ENCODE measurements at places on chromosomes 3 and 15. TPM values are rescaled to one million over a fixed set of nuclear protein-coding genes. Genes with fewer than 3 reads are reported as not detected.
A peak's percentile ranks its signal among the peaks of the same experiment; 100 is the strongest.

- DNase-seq: peak; percentile 47
- no peaks in the 10 kb centered on the region for H3K27me3 ChIP-seq
- peak overlapping the region; percentile 95 for H3K27ac ChIP-seq
- peaks cover 35% of the 10 kb centered on the region for H3K4me1 ChIP-seq
- H3K4me3 ChIP-seq: peak overlapping the region; percentile 93
Measured at GRCh38 chr3:12662593-12663400, 1.1 kb downstream of the RAF1 start.

MFSD1 gene
- total RNA-seq: 55.9 TPM

RASL12 gene
- 181 TPM for total RNA-seq

DNA sequence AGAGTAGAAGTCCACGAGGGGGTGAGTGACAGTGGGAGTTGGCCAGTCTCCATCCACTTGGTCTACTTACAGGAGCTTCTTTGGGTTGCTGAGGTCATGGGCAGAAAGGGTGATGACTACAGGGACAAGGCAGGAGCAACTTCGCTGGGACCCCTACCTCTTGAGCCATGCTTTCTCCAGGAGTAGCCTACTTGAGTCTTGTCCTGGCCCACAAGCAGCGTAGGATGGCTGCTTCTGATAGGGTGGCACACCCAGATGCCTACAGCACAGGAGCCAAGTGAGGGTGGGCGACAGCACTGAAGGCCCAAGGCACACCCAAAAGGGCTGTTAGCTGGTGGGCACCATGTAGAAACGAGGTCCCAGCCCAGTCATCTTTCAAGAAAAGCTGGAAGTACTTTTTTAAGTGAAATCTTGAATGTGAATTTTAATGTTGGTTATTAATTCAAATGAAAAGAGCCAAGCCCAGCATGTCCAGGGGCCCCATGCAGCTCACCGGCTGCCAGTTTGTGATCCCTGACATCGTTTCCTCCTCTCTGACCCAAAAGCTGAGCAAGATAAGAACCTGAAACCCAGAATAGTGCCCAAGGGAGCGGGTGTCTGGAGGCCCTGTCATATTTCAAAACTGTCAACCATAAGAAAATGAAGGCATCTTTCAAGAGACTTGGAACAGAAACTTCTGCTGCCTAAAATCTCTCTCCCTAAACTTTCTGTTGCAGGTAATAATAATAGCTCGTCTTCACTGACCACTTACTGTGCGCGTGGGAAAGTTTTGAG lies 2.2 kb upstream of the CPEB1 start:
- H3K27ac ChIP-seq: no peak overlapping the region
- no peaks in the 10 kb centered on the region for H3K36me3 ChIP-seq
- H3K27me3 ChIP-seq: peaks cover 24% of the 10 kb centered on the region
- H3K4me3 ChIP-seq: no peak overlapping the region
- no peak for DNase-seq

- no peak overlapping the region for H3K4me3 ChIP-seq
- no peak overlapping the region for H3K27ac ChIP-seq
- no peaks in the 10 kb centered on the region for H3K27me3 ChIP-seq
- H3K36me3 ChIP-seq: no peaks in the 10 kb centered on the region
- no peak for DNase-seq
- H3K4me1 ChIP-seq: no peaks in the 10 kb centered on the region
Measured at GRCh38 chr3:168645180-168645579, 549.5 kb upstream of the GOLIM4 start.

GRCh38 chr3:127424766-127425504 lies 137.1 kb upstream of the PRR20G start:
- H3K4me3 ChIP-seq: no peak overlapping the region
- H3K4me1 ChIP-seq: no peaks in the 10 kb centered on the region
- H3K36me3 ChIP-seq: no peaks in the 10 kb centered on the region
- peak; percentile 12 for DNase-seq
- H3K27me3 ChIP-seq: peaks cover 30% of the 10 kb centered on the region

DNA sequence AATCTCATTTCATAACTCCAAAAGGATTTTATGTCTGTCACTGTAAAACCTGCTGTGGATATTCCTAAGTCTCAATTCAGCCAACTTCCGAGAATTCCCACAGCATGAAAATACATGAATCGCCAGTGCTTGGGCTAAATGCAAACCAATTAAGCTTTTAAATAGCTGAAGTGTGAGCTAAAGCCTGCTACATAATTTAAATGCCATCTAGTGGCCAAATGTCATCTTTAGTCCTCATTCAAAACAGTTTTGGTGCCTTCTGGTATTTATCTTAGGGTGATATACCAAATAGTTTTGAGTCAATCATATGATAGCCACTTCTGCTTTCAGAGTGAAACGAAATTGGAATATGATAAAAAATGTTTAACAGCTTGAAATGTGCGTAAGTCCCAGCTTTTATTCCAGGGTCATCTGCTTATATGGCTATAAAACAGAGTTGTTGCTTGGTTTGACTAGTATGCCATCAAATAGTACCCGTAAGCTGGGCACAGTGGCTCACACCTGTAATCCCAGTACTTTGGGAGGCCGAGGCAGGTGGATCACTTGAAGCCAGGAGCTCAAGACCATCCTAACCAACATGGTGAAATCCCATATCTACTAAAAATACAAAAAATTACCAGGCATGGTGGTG lies 41.8 kb upstream of the CCNL1 start:
- H3K4me1 ChIP-seq: no peaks in the 10 kb centered on the region
- no peaks in the 10 kb centered on the region for H3K27me3 ChIP-seq
- H3K36me3 ChIP-seq: no peaks in the 10 kb centered on the region
- peak; percentile 9 for DNase-seq

DNA sequence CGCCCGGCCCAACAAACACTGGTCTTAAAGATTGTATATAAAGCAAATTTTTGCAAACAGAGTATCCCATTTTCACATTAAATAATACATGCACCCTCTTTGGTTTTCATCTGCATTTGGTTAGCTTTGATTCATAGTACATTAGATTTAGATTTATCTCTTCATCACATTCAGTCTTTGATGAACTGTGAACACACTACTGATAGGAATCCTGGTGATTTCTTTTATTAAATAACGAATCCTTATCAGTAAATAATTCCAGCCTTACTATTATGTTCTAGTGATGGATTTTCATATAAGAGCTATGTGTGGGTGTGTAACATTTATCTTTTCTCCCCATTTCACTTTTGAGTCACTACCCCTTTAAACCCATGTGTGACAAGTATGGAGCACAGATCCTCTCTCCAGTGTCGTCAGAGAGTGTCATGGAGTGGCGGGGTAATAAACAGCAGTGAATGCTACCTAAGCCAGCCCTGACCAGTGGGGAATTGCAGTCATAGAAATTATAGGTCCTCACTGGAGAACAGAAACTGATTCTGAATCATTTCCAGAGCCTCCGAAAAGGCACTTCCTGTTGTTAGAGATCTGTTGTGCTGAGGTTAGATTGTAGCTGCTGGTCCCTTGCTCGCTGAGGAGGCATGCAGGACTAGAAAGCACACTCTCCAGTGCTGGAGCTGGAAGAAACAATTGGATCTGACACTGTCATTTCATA lies 22.0 kb downstream of the SLC7A14 start:
- H3K4me1 ChIP-seq: peaks cover 9% of the 10 kb centered on the region
- H3K27me3 ChIP-seq: no peaks in the 10 kb centered on the region
- DNase-seq: no peak
- H3K36me3 ChIP-seq: no peaks in the 10 kb centered on the region
- 0 out of 2 replicates have a peak overlapping the region, but pooled peaks have one; percentile 10 for H3K27ac ChIP-seq
- no peak overlapping the region for H3K4me3 ChIP-seq

DNA sequence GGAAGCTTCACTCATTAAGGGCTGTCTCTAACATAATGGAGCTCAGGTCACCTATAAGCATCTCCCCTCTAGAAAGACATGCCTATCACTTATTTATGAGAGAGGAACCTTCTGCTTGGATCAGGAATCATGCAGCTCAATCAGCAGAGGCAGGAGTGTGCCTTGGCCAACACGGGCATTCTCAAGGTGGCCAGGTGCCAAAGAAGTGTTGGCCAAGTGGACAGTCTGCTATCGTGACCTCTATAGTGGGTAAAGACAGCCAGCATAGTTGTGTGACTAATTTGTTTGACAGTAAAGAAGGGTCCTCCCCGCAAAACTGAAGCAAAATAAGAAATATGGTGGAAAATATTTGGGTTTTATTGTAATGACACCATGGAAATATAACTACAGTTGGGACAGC lies 14.7 kb upstream of the AGTR1 start:
- no peak overlapping the region for H3K4me3 ChIP-seq
- no peaks in the 10 kb centered on the region for H3K4me1 ChIP-seq
- DNase-seq: no peak
- H3K27ac ChIP-seq: no peak overlapping the region
- no peaks in the 10 kb centered on the region for H3K36me3 ChIP-seq

DHX30 gene
- 45.0 TPM for total RNA-seq

TYRO3 gene
- total RNA-seq: 8.9 TPM
